Caki2 (cell line): ENCODE measurements at places on chromosomes 3 and 15.

DNA sequence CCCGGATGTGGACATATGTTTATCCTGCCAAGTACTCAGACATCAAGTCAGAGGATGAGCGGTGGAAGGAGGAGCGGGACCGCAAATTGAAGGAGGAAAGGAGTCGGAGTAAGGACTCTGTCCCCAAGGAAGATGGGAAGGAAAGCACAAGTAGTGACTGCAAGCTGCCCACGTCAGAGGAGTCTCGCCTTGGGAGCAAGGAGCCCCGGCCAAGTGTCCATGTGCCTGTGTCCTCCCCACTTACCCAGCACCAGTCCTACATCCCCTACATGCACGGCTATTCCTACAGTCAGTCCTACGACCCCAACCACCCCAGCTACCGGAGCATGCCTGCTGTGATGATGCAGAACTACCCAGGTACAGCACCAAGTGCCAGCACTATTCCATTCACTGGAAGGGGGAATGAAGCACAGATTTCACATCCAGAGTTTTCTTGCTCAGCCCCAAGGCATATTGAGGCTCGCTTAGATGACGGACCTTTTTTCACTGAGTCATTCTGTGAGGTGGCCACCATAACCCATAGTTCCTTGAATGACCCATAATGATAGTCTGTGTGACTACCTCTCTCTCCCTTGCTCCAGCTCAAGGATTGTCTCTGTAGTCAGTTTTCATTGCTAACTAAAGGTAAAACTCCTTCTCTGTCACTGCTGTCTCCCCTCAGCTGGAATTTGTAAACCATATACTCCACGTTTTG, 97.1 kb downstream of the RBPMS2 start:
- DNase-seq: no peak

DNA sequence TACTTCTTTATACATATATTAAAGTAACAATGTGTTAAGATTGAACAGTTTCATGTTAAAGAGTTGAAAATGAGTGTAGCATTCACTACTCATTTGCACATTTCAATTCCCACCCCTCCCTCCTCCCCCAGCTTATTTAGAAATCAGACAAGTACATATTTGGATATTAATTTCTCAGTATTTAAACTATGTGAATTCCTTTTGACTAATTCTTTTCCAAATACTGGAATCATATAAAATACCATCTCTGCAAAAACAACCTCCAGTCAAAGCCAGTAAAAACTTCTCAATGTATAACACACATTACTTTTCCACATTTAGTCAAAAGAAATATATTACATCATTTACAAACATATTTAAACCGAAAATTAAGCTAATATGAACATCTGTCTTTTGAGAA, 25.5 kb upstream of the SHC4 start:
- DNase-seq: no peak

DNA sequence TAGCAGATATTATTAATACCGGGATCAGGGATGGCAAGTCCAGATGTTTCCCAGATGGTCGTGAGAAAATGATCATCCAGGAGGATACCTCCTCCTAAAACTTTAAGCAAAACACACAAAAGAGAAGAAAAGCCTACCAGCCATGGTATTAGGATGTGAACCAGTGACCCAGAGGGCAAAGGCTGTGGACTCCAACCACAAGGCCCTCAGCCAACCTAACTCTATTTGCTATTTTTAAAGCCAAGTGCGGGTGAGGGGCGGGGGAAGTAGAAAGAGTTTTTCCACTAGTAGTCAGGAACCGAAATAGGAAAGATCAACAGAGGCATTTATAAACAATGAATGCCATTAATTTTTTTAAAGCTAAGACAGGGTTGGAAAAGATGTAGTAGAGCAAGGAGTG, 77.4 kb downstream of the STAC start:
- no peak for DNase-seq

- DNase-seq: no peak
Observed at GRCh38 chr3:46868287-46868686, 5.0 kb upstream of the MYL3 start.

GRCh38 chr3:183239046-183239445, 14.0 kb upstream of the B3GNT5 start:
- no peak for DNase-seq

- no peak for DNase-seq
Observed at GRCh38 chr3:183033746-183034145, 53.4 kb upstream of the DCUN1D1 start.

GRCh38 chr15:31367730-31368344, 41.2 kb downstream of the KLF13 start:
- DNase-seq: no peak

- DNase-seq: peak; percentile 36
Observed at GRCh38 chr3:47512416-47513124, 942 bp downstream of the ELP6 start.

DNA sequence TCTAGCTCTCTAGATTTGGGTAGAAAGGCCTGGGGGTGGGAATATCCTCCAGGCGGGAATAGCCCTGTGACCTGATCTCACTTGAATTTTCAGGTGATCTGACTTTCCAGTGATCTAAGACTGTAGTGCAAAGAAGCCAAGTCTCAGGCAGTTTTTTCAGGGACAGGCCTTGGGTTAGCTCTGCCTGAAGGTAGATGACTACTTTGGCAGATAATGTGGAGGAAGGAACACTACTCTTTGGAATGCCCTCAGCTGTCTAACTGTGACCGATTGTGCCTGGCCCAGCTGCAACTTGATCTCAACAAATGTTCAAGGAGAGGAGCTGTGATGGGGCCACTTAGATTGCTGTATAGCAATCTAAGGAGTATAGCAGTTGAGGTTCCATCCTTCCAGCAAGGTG, 193.7 kb downstream of the TCF12 start:
- no peak for DNase-seq

GRCh38 chr15:31526916-31527690, 200.5 kb downstream of the KLF13 start:
- no peak for DNase-seq

- DNase-seq: no peak
Observed at GRCh38 chr3:9316881-9317361, 45.9 kb upstream of the THUMPD3 start.

GRCh38 chr15:71747128-71748083, 62.9 kb upstream of the NR2E3 start:
- DNase-seq: peak; percentile 94

- no peak for DNase-seq
Observed at GRCh38 chr3:187698499-187699399, 3.6 kb downstream of the RTP2 start.

- no peak for DNase-seq
Observed at GRCh38 chr3:46138581-46138980, 69.5 kb downstream of the CCR1 start.

DNA sequence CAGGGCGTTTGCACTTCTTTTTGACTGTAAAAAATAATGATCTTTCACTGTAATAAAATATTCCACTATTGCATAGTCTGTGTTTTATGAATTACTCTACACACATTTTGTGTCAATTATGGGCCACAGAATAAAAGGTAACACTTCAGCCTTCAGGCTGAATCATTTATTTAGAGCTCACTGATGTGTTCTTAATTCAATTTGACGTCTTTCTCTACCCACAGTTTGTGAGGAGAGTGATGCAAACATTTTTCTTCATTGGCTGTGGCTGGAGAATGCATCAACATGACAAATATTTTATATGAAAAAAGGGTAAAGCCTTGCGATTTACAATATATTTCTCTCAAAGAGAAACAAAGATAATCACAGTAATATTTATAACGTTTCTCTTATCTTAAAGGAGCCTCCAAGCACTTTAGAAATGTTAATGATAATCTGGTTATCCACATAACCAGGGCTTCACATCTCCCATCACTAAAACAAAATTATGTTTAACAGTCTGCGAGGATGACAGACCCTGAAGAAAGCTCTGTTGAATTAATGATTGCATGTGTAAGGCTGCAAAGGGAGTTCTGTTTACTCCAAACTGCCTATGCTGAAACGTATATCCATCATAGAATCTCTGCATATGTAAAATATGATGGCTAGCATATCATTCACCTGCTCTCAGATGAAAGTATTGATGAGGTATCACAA, 951.3 kb downstream of the ZPLD1 start:
- no peak for DNase-seq

DNA sequence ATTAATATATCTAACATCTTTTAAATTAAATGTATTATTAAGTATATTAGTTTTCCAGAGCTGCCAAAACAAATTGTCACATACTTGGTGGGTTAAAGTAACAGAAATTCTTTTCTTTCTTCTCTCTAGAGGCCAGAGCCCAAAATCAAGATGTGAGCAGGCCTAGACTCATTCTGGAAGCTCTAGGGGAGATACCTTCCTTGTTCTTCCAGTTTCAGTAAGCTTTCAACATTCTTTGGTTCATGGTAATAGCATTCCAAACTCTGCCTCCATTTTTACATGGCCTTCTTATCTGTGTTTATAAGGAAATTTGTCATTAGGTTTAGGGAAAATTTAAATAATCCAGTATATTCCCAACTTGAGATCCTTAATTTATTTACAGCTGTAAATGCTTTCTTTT, 1054.6 kb upstream of the GBE1 start:
- DNase-seq: no peak

- no peak for DNase-seq
Observed at GRCh38 chr3:159028706-159029105, 226.9 kb downstream of the MFSD1 start.

DNA sequence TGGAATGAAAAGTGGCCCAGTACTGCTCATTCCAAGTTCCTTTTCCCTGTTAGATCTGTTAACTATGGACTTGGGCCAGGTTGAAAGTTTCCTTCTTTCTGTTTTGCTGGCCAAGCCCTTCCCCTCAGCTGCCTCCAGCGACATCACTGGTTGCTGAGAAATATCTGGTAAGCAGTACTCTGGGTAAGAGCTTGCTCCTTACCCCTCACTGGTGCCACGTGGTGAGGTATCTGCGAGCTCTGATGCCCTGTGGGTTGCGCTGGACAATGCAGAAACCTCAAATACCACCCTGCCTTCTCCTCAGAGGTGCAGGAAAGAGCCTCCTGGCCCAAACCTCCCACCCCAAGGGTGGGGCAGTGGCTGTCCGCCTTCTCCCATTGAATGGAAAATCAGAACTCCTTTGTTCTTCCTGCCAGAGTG, 42.9 kb upstream of the APH1B start:
- peak; percentile 14 for DNase-seq

- DNase-seq: no peak
Observed at GRCh38 chr3:194306771-194307640, 44.1 kb downstream of the CPN2 start.

DNA sequence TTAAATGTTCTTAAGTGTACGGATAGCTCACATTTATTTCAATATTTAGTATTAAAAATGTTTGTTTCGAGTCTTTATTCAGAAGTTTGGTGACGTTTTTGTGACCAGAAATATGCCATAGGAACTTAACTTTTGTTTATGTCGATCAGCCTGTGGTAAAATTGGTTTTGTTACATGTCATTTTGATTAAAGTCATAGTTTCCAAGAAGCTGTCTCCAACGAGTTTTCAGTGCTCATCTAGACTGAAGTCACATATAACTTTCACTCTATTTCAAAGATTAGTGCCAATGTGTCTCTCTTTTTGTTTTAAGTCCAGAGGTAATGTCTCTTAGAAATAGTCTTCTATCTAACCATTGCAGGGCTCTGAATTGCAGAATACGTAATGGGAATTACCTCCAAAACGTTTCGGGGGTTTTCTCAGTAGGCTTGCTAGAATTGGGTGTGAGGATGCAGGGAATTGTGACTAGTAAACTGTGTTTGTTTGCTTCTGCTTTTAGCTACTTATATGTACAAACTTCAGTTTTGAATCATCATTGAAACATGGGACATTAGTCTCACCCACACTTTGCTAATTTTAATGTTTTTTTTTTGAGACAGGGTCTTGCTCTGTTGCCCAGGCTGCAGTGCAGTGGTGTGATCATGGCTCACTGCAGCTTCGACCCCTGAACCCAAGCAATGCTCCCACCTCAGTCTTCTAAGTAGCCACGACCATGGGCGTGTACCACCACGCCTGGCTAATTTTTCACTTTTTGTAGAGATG, 3.0 kb downstream of the BUB1B start:
- DNase-seq: no peak

GRCh38 chr15:95591270-95591669, 739.2 kb upstream of the NR2F2 start:
- DNase-seq: no peak

DNA sequence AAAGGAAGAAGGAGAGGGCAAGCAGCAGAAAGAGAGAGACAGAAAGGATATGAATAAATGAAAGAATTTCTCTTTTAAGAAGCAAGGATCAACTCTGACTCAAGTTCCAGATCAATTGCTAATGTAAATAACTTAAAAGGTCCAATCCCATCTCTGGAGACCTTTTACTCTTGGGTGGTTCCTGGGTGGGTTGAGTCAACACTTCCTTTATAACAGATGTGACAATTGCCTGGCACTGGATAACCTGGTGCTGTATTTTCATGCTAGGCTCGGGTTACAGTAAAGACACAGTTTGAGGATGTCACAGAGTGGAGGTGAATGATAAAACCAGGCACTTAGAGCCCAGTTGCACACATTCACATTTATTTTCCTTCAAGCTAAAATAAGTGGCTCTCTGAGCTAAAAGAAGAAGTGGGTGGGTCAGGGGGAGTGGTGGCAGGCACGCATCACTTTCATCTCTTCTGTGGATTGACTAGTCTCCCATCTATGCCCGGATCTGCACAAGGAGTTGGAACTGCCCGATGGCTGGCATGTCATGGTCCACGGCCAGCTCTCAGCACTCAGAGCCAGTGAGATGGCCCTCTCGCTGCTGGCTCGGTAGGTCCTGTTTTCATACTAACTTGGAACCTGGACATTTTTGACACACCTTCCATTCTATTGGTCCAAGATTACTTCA, 465.8 kb downstream of the FOXP1 start:
- peak; percentile 83 for DNase-seq

- DNase-seq: no peak
Observed at GRCh38 chr15:88835119-88835518, 31.9 kb downstream of the ACAN start.

DNA sequence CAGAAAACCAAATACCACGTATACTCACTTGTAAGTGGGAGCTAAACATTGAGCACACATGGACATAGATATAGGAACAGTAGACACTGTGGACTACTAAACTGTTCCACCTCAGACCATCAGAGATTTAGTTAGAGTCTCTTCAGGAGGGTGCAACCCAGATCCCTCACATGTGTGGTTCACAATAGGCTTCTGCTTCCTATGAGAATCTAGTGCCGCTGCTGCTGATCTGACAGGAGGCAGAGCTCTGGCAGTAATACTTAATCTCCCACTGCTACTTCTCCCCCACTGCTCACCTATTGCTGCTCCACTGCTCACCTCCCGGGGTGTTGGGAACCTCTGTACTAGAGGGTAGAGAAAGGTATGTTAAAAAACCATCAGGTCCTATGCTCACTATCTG, 533.3 kb downstream of the NSUN3 start:
- DNase-seq: no peak

DNA sequence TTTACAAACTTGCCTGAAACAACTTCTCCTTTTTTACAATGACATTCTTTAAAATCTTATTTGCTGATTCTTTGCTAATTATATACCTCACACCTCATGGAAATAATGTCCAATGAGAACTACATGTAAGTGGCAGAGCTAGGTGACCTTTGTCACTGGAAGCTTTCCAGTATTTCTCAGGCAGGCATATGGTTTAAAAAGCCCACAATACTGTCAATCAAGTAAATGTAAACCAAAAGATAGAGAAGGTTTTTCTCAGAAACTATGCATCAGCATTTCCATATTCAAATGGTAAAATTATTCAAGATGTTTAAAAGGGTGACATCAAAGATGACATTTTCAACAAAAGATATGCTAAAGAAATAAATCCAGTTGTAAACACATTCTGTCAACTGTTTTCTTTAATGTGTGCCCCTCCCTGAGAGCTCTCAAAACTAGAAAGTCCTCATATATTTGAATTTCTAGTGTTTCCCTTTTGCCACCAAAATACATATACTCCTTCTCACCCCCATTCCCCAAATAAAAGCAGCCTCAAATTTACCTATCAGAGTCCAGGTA, 10.1 kb upstream of the STRIT1 start:
- DNase-seq: no peak
